ENCODE measurements at places on chromosomes 12 and 14.
A peak's percentile ranks its signal among the peaks of the same experiment; 100 is the strongest.

GRCh38 chr14:92414690-92415445 lies 91.9 kb downstream of the SLC24A4 start:
- no peak for DNase-seq

DNA sequence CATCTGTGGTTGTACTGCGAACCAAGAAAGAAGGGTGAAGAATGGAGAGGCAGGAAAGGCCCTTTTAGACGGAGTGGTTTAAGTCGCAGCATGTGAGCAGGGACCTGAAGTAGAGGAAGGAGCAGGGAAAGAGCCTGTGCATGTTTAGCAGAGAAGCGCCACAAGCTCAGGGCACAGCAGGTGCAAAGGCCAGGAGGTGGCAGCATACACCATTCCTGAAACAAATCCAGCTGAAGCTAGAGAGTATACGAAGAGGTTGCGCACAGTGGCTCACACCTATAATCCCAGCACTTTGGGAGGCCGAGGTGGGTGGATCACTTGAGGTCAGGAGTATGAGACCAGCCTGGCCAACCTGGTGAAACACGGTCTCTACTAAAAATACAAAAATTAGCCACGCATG lies 49.9 kb downstream of the HELB start:
- DNase-seq = no peak

GRCh38 chr12:133038118-133038709 lies 905 bp downstream of the ZNF84 start:
- DNase-seq = no peak

DNA sequence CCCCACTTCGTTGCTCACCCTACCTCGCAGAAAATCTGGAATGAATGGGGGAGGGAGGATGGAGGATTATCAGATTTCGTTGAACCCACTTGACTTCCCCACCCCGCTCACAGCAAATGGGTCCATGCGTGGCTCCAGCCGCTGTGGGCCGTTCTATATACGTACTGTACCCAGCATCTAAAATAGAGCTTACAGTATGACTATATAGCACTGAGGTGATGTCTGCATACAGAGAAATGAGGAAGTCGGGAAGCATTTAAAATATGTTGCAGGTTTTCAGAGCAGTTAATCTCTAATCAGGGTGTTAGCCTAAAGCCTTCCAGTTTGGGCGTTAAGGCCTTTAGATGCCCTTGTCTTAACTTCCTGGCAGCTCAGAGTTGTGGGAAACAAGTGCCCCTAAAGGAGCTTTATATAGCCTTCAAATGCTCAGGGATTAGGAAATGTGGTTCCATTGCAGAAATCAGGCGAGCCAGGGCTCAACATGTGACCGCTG lies 1.4 kb downstream of the BICDL1 start:
- no peak for DNase-seq

- DNase-seq = no peak
Measured at GRCh38 chr14:105884808-105885281, 358.5 kb downstream of the TMEM121 start.

DNA sequence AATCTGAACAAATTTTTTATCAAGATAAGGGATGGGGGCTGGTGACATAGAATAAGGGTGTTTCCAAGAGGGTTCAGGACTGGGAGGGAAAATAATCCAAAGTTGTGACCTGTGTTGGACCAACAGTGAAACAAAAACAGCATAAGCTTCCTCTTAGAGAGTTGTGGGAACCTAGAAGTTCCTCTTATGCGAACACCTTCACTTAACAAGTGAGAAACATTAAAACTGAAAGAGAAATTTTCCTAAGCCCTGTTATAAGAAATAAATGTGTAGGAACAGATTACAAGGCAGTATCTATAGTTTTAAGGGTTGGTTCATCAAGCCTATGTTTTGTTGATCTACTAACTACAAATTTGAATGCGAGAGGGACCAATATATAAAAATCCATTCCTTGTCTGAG lies 58.4 kb downstream of the LLPH start:
- no peak for DNase-seq

DNA sequence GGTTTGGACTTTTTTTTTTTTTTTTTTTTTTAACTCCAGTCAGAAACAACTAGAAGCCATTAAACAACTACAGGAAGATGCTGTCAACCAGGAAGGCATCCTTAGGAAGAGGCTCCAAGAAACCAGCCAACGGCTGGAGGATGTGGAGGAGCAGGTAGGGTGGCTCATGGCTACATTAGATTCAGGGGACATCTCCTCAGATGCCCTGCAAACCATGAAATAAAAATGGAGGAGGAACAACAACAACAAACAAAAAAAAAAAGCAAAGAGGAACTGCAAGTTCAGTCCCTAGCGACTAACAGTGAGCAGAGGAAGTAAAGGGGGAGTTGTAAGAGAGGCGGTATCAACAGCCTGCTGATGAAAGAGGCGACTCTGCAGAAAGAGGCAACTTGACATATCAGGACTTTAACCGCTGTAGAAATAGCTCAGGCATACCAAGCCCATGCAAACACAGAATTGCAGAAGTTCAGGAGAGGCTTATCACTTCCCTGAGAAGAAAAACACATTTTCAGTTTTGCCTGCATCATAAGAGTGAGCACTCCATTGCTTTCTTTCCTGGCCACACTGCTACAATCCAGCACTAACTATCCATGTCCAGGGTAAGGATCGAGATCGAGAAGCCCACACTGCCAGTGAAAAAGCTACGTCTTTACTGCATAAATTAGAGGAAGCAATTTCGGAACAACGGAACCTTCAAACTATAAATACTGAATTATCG lies 103.5 kb upstream of the BCAT1 start:
- peak; percentile 22 for DNase-seq

GRCh38 chr12:27456618-27457017 lies 10.1 kb downstream of the SMCO2 start:
- DNase-seq = no peak

GRCh38 chr12:127060933-127061332 lies 1206.0 kb upstream of the TMEM132C start:
- no peak for DNase-seq

DNA sequence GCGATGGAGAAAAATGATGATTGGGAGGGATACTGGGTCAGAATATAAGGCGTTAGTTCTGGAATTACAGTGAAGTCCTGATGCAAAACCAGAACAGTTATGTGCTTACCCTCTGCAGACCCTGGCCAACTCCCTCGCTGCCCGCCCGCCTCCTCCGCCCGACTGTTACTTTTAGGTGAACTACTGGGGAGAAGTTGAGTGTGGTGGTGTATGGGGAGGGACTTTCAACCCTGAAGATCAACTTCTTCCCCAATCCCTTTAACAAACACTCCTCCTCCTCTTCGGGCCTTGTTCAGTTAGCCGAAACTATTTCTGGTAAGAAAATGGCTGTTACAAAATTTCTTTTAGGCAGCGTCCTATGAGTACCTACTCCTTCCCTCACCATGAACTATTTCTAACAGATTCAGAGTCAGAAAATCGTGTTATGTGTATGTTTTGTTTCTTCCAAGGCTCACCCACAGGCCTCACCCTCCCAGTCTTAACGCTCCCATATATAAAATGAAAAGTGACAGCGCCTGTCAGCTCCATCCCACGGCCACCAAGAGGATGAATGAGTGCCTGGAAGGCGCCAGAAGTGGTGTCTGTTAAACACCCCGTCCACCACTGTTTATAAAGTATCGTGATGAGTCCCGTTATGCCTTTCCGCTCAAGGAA lies 1.3 kb downstream of the FBXO33 start:
- DNase-seq = no peak

DNA sequence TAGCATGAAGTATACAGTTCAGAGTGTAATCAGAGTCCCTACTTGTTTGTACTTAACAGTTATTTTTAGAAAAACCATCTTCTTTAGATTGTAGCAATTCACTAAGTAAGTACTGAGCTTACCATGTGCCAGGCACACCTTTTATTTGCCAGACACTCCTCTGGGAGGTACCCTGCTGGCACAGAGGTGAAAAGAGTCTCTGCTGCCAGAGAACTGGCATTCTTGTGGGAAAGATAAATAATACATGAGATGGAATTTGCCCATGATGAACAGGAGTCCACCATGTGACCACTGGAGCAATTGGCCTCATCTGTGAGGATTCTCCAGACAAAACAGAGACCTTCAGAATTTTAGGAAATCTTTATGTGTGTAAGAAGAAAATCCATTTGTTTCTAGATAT lies 199.3 kb upstream of the SLC16A7 start:
- DNase-seq = no peak

GRCh38 chr14:36791402-36791801 lies 129.7 kb downstream of the PAX9 start:
- DNase-seq = no peak
